ENCODE measurements at places on chromosomes 1 and 21.

DNA sequence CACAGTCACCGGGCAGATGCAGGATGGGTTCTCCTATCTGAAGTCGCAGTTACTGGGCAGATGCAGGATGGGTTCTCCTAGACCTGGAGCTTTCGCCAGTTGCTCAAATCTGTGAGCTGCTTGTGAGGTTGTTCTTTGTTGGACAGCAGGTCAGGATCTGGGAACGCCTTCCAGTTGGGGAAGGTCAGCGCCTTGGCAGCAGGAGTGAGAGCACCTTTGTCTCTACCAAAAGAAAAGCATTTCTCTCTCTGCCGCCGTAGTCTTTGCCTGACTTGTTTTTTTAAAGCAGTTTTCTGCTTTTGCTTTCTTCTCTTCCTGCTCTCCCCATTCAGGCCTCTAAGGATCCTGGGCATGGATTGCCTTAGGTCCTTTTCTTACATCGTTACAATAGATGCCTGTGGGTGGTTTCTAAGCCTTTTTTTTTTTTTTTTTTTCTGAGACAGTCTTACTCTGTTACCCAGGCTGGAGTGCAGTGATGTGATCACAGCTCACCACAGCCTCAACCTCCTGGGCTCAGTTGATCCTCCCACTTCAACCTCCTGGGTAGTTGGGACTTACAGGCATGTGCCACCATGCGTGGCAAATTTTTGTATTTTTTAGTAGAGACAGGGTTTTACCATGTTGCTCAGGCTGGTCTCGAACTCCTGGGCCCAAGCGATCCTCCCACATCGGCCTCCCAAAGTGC, 15.7 kb downstream of the PEX14 start:
- no peak overlapping the region for H3K27ac ChIP-seq
- no peak overlapping the region for H3K4me3 ChIP-seq
- DNase-seq, result no peak
- no peaks in the 10 kb centered on the region for H3K36me3 ChIP-seq
- peaks cover 8% of the 10 kb centered on the region for H3K4me1 ChIP-seq
- no peaks in the 10 kb centered on the region for H3K27me3 ChIP-seq

GRCh38 chr21:43341378-43342161, 85.4 kb downstream of the SIK1 start:
- no peaks in the 10 kb centered on the region for H3K36me3 ChIP-seq
- H3K27me3 ChIP-seq, result no peaks in the 10 kb centered on the region
- no peak for DNase-seq
- no peak overlapping the region for H3K27ac ChIP-seq
- H3K4me1 ChIP-seq, result peaks cover 5% of the 10 kb centered on the region

- no peaks in the 10 kb centered on the region for H3K36me3 ChIP-seq
- no peaks in the 10 kb centered on the region for H3K4me1 ChIP-seq
- H3K4me3 ChIP-seq, result no peak overlapping the region
- no peaks in the 10 kb centered on the region for H3K27me3 ChIP-seq
Measured at GRCh38 chr21:45543710-45544448, 1.6 kb upstream of the SLC19A1 start.

DNA sequence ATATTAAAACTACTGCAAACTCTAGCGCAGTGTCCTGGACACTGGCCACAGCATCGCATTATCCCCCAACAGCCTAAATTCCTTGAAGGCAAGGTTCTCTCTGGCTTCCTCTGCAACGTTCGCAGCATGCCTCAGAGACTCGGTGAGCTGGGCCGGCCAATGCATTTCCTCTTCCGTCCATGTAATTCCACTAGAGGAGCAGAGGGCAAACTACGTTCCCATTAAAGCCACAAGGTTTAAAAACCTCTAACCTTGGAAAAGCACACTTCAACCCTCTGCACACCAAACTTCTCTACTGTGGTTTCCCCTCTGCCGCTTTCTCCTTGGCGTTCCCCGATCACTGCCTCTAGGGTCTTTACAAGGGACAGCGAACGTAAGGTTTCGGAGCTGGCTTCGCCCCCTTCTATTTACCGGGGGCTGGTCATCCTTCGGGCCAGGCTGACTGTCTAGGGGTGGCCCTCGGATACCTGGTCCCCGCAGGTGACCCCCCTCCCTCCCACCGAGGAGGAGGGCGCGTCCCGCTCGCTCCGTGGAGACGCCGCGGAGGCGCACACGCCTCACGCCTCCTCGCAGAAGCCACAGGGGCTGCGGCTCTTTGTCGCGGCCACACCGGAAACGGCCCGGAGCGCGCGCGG, 456 bp upstream of the SMYD2 start:
- no peaks in the 10 kb centered on the region for H3K36me3 ChIP-seq
- H3K4me1 ChIP-seq, result 0 out of 2 replicates have a peak, but pooled peaks cover 5% of the 10 kb centered on the region
- DNase-seq, result peak; percentile 73
- peak overlapping the region; percentile 57 for H3K27ac ChIP-seq
- no peaks in the 10 kb centered on the region for H3K27me3 ChIP-seq
- peak overlapping the region; percentile 82 for H3K4me3 ChIP-seq

GRCh38 chr21:31781737-31782136, 49.8 kb upstream of the SCAF4 start:
- no peaks in the 10 kb centered on the region for H3K27me3 ChIP-seq
- H3K4me3 ChIP-seq, result no peak overlapping the region

DNA sequence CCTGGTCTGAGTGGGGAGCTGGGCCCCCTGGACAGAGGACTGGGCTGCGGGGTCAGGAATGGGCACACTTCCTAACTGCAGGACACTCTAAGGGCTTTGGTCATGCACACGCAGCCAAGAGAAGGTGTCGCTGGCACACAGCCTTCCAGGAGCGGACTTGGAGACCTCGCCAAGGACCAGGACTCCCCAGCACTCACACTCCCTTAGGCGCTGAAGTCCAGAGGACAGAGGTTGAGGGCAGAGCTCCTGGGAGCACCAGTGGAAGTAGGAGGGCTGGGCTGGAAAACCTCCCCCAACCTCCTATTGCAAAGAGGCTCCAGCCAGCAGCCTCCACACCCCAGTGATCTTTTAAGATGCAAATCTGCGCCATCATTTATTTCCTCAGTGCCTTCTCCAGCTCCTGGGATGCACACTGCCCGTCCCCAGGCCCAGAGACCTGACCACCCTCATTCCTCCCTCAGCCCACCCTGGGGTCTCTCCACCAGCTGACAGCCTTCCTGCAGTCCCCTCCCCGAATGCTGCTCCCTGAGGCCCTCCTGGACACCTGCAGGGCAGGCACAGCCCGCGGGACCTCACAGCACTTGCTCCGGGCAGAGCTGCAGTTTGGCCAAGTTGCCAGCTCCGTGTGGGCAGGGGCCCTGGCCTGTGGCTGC, 3.0 kb downstream of the TSPEAR start:
- no peak overlapping the region for H3K4me3 ChIP-seq
- no peaks in the 10 kb centered on the region for H3K4me1 ChIP-seq
- no peaks in the 10 kb centered on the region for H3K36me3 ChIP-seq
- DNase-seq, result no peak
- no peak overlapping the region for H3K27ac ChIP-seq

DNA sequence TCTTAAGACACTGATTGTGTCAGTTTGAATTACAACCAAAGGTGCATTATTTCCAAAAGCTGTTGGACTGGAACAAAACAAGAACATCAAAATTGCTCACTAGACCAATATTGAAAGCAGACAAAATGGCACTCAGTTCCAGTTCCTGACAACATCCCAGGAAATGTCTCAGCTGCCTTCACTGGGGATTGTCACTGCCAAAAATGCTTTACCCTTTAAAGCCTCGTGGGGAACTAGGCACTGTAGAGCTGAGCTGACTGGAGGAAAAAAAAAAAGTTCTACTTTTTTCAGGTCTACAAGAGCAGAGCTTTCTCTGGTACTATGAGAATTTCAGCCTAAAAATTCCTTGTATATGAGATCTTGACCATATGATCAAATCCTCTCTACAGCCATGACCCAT, 21.9 kb downstream of the GPR52 start:
- DNase-seq, result no peak
- H3K4me1 ChIP-seq, result no peaks in the 10 kb centered on the region
- no peak overlapping the region for H3K4me3 ChIP-seq
- no peaks in the 10 kb centered on the region for H3K27me3 ChIP-seq
- no peaks in the 10 kb centered on the region for H3K36me3 ChIP-seq

DNA sequence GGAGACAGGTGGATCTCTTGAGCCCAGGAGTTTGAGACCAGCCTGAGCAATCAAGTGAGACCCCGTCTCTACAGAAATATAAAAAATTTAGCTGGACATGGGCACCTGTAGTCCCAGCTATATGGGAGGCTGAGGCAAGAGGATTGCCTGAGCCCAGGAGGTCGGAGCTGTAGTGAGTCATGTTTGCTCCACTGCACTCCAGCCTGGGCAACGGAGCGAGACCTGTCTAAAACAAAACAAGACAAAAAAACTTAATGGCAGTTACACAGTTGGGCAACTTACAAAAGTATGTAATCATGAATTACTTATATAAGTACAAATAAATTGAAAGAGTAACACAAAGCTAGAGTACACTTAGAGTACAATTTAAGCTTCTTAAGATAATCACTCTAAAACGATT, 25.2 kb downstream of the RC3H1 start:
- H3K36me3 ChIP-seq, result 0 out of 2 replicates have a peak, but pooled peaks cover 14% of the 10 kb centered on the region
- H3K4me1 ChIP-seq, result peaks cover 15% of the 10 kb centered on the region
- H3K27ac ChIP-seq, result no peak overlapping the region
- no peak for DNase-seq
- H3K4me3 ChIP-seq, result no peak overlapping the region
- no peaks in the 10 kb centered on the region for H3K27me3 ChIP-seq

- H3K36me3 ChIP-seq, result 0 out of 2 replicates have a peak, but pooled peaks cover 4% of the 10 kb centered on the region
- H3K27me3 ChIP-seq, result no peaks in the 10 kb centered on the region
- no peak overlapping the region for H3K27ac ChIP-seq
- no peak for DNase-seq
- peaks cover 42% of the 10 kb centered on the region for H3K4me1 ChIP-seq
Measured at GRCh38 chr1:25564777-25565574, 21.6 kb downstream of the LDLRAP1 start.

GRCh38 chr1:221699577-221699976, 42.3 kb downstream of the DUSP10 start:
- H3K27ac ChIP-seq, result peak overlapping the region; percentile 44
- H3K4me3 ChIP-seq, result no peak overlapping the region
- peak; percentile 65 for DNase-seq
- peaks cover 60% of the 10 kb centered on the region for H3K4me1 ChIP-seq
- H3K36me3 ChIP-seq, result peaks cover 17% of the 10 kb centered on the region

- no peaks in the 10 kb centered on the region for H3K36me3 ChIP-seq
- H3K27me3 ChIP-seq, result no peaks in the 10 kb centered on the region
- H3K4me1 ChIP-seq, result peaks cover 5% of the 10 kb centered on the region
- no peak overlapping the region for H3K4me3 ChIP-seq
- no peak overlapping the region for H3K27ac ChIP-seq
- no peak for DNase-seq
Measured at GRCh38 chr1:44723064-44723463, 7.9 kb downstream of the RNU5D-1 start.

- H3K4me1 ChIP-seq, result peaks cover 4% of the 10 kb centered on the region
- DNase-seq, result no peak
- peaks cover 4% of the 10 kb centered on the region for H3K27me3 ChIP-seq
- no peaks in the 10 kb centered on the region for H3K36me3 ChIP-seq
Measured at GRCh38 chr21:43866659-43867331, 1.8 kb downstream of the AGPAT3 start.

DNA sequence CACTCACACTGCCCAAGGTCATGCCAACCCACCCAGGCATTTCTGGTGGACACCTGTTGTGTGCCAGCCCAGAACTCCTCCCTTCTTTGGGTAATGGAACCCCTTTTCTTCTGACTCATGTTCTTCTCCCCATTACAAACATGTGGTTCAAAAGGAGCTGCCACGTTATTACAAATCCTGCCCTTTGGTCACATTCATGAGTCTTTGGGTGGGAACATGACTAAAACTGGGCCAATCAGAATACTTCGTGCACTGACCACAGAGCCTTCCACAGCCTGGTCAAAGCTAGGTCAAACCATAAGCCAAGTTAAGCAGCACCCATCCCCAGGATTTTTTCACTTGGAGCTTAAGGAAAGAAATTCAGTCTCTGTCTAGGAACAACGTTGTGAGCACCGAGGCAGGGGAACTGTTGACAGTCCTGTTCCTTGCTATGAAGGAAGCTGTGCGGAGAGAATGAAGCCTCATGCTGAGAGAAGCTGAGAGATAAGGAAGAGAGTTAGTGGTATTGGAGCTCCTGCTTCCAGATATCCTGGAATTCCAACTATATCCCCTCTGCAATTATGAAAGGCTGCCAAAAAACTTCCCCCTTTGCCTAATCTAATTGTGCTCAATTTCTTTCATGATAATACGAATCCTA, 46.8 kb upstream of the DIPK1A start:
- no peaks in the 10 kb centered on the region for H3K4me1 ChIP-seq
- DNase-seq, result peak; percentile 51
- no peaks in the 10 kb centered on the region for H3K36me3 ChIP-seq
- H3K27me3 ChIP-seq, result peaks cover 17% of the 10 kb centered on the region
- H3K4me3 ChIP-seq, result no peak overlapping the region

GRCh38 chr1:68344208-68344607, 105.5 kb downstream of the RPE65 start:
- H3K36me3 ChIP-seq, result no peaks in the 10 kb centered on the region
- no peak overlapping the region for H3K27ac ChIP-seq
- no peak for DNase-seq
- H3K4me3 ChIP-seq, result no peak overlapping the region

GRCh38 chr1:230986976-230987375, 8.1 kb downstream of the ARV1 start:
- peak; percentile 88 for DNase-seq
- H3K27me3 ChIP-seq, result no peaks in the 10 kb centered on the region
- H3K4me3 ChIP-seq, result no peak overlapping the region
- peak overlapping the region; percentile 28 for H3K27ac ChIP-seq

DNA sequence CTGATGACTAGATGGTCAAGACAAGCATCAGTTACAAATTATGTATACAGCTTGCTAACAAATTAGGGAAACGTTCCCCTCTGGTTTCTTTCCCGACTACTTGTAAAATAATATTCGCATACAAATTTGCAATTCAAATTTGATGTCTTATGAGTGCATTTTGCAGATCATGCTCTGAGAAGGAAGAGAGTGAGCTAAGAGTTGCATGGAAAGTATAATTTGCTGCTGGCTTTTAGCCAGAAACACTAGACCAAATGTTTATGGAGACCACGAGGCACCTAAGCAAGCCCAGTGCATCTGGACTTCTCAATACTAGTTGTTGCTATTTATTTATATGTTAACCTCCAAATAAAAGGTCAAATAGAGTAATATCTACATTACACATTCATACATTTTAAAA, 216.0 kb downstream of the SMYD3 start:
- H3K36me3 ChIP-seq, result no peaks in the 10 kb centered on the region
- H3K27ac ChIP-seq, result no peak overlapping the region
- no peaks in the 10 kb centered on the region for H3K4me1 ChIP-seq
- no peak for DNase-seq
- no peak overlapping the region for H3K4me3 ChIP-seq
- no peaks in the 10 kb centered on the region for H3K27me3 ChIP-seq
